ENCODE measurements at places on chromosomes 5 and 9. TPM values are rescaled to one million over a fixed set of nuclear protein-coding genes. Genes with fewer than 3 reads are reported as not detected.

CER1 gene
- total RNA-seq: not detected

C6 gene
- total RNA-seq: not detected

DCP2 gene
- 65.1 TPM for total RNA-seq

TEK gene
- not detected for total RNA-seq

SLCO4C1 gene
- total RNA-seq: 0.05 TPM

SPRY4 gene
- total RNA-seq: not detected

MEIKIN gene
- 2.8 TPM for total RNA-seq

SCGB3A2 gene
- not detected for total RNA-seq

ABO gene
- total RNA-seq: not detected

SGCD gene
- total RNA-seq: not detected

Data from naive thymus-derived CD8-positive, alpha-beta T cell (primary cell).